ENCODE measurements at places on chromosomes 16 and 17.

DNA sequence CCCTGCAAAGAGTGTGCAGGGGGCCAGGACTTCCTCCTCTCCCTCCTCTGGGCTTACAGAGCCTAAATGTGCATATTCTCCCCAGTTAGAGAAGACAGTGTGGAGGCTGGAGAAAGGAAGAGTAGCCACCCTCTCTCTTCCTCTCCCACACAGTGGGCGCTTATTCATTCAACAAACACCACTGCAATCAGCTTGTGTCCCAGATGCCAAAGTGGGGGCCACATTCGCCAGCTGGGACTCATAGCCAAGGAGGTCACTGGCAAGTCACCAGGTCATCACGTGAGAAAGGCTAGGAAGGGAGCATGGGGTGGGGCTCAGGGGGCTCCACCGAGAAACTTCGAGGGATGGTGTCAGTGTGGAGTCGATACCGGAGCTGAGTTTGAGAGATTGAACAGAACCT lies 45.0 kb upstream of the ZNF423 start:
- DNase-seq = no peak

DNA sequence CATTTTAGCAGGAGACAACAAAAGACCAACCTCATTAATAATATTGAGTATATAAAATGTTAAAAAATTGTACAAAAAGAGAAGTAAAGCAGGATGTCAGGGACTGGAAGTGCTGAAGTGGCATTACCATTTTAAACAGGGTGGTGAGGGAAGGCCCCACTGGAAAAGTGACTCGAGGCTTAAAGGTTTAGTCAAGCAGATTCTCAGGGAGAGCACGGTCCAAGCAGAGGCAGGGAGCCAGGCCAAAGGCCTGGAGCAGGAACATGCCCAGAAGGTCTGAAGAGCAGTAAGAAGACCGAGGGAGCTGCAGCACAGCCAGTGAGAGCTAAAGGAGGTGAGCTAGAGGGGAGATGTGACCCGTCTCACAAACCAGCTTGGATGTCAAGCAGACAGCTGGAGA lies 7.6 kb downstream of the XPO6 start:
- no peak for DNase-seq

GRCh38 chr16:79997257-79997656 lies 396.7 kb upstream of the MAF start:
- DNase-seq = no peak

GRCh38 chr17:61219460-61219859 lies 180.2 kb upstream of the TBX2 start:
- DNase-seq = no peak

GRCh38 chr16:58478427-58478826 lies 21.5 kb upstream of the NDRG4 start:
- DNase-seq = no peak

- no peak for DNase-seq
These were observed 670 bp downstream of the RPS2 start for GRCh38 chr16:1963806-1964505.

GRCh38 chr16:19245326-19245925 lies 40.1 kb upstream of the CLEC19A start:
- DNase-seq = no peak

DNA sequence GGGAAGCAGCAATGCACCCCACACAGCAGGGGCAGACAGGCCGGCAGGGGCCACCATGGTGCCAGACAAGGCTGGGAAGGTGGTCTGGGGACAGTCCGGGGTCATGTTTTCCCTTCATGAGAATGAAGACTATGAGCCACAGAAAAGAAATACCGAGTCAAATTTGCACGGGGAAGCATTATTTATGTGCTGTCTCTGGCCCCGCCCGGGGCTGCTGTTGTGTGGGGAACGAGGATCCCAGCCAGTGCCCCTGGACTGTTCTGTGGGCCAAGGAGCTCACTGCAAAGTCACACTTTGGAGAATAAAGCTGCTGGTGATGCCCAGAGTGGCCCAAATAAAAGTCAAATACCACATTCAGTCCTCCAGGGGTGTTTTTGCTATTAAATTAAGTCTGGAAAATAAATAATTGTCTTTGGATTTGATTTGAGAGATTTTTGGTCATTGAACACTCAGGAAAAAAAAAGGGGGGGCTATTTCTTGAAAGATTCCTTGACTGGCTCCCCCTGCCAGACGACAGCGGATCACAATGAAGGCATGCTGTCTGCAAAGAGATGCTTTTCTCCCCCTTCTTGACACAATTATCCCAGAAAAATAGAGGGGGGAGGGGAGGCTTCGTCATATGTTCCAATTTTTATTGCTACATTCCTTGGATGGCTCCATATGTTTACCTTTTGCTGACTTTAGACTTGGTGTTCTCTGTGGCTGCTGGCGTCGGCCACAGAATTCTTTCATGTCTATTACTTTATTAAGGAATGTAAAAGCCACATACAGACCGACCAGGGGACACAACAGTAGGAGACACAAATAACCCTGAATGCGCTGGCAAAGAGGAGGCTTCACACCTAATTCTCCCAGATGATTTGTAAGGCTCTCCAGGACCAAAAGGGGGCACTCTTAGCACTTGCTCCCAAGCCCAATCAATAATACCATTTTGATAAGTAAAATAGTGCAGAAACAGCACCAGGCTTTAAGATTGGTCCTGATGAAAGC lies 27.1 kb upstream of the ANKFN1 start:
- no peak for DNase-seq

DNA sequence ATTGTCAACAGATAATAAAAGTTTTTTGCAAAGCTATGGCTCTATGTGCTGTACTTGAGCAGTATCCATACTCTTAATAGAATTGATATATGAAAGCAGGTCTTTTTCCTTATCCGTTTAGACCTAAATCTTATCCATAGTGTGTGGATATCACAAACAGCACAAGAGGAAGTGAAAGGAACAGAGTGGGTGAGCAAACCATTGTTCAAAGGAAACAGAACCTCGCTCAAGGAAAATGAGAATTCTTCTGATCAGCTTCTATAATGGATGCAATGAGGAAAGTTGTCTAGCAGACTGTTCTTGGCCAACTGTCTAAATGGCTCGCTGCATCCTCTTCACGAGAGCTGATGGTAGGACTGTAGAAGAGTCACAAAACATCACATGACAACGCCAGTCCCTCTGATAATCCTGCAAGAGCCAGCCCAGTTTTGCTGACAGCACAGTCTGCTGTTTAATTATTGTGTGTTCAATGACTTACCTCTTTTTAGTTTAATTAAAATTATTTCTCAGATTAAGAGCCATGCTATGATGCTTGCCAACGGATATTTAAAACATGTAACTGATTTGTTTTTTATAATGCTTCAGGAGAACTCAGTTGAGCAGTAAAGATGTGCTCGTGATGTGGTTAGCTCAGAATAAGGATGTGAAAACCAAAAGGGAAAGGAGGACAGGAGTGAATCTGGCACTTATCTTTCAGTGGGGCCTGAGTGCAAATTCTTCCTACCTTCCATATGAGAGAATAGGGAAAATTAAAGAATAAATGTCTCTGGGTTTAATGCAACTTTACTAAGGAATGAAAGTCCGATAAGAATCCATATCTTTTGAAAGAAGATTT lies 38.5 kb downstream of the WWOX start:
- no peak for DNase-seq

DNA sequence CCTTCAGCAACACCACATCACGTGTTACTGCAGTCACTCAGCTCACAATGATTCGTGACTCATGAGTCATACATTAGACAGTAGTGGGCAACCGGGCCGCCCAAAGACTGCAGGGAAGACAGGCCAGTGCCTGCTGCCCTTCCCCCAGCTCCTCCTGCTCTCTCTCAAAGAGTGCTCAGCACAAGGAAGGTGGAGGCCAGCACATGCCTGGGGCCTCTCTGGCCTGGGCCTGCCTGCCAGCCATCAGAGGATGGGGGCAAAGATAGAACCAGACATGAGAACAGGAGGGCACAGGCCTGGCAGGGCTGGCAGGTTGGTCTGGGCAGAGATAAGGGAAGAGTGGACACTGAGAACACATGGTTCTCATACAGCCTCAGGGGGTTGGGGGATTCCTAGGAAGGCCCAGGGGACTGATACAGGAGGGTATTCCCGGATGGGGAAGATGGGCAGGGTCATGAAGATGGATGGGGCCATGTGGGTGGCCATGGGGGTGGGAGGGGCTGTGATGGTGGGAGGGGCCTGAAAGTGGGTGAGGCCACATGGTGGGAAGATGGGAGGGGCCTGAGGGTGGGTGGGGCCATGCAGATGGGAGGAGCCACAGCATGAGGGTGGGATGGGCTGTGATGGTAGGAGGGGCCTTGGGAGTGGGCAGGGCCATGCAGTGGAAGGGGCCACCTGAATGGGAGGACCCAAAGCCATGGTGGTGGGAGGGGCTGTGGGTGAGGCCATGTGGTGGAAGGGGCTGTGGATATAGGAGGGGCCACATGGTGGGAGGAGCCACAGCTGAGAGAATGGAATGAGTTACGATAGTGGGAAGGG lies 29.0 kb downstream of the KATNB1 start:
- DNase-seq = no peak

DNA sequence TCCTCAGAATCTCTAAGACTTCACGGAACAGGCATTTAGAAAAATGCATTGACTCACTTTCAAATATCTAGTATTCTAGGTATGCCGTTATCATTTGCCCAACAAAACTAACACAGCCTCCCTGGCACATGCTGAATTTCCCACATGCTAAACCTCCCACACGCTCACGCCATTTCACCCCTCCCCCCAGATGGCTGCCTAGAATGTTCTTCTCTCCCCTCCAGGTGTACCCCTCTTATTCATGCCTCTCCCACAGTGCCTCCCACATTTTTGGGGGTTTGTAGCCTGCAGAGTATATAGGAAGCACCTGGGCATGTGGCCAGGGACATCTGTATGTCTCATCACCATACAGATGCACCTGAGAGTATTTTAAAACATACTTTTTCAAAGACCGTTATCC lies 38.2 kb upstream of the ICAM2 start:
- no peak for DNase-seq

- no peak for DNase-seq
These were observed 31.9 kb downstream of the ZNF287 start for GRCh38 chr17:16537130-16537458.

- no peak for DNase-seq
These were observed 105.3 kb downstream of the CYLD start for GRCh38 chr16:50847166-50847565.

DNA sequence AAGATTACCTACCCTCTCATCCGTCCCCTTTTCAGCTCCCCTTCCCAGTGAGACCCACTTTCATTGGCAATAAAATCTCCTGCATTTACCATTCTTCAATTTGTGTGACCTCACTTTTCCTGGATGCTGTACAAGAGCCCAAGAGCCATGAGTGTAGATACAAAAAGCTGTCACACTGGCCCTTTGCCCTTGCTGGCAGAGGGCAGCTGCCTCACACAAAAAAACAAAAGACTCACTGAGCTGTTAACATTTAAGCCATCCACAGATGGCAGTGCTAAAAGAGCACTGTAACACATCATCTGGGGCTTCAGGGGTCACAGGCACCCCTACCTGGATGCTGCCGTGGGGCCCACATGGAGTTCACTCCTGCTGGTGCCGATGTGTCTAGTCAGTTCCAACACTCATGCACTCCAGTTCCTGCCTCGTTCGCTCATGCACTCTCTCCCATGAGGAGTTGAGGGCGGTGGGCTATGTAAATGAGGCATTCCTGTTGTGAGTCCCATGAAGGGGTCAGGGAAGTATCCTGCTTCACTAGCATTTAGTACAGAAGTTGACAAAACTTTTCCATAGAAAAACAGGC lies 123.1 kb downstream of the CA10 start:
- DNase-seq = no peak

GRCh38 chr17:9104370-9105041 lies 83.2 kb downstream of the NTN1 start:
- no peak for DNase-seq

DNA sequence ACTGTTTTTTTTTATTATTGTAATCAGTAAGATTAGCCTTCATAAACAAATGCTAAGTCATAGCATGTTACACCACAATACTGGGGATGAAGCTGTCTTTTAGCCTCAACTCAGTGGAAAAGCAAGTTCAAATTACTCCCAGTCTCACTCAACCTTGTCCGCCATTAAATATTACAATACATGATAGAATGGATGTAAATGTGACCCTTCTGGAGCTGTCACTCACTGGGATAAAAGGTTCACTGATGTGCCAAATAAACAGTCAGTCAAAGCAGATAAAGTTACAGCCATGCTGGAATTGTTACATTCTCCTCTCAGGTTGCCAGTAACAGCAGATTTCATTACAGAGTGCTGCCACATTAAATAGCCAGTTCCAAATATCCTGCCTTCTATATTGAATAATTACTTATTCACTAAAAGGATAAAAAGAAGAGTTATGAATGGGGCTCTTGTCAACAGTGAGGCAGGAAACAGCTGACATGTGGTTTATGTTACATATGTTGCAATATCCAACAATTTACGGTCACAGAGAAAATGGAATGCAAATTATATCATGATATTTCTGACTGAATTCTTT lies 53.4 kb downstream of the BRIP1 start:
- DNase-seq = no peak

GRCh38 chr16:74020095-74020670 lies 276.4 kb upstream of the PSMD7 start:
- no peak for DNase-seq

- no peak for DNase-seq
These were observed 2.4 kb downstream of the CD2BP2 start for GRCh38 chr16:30352488-30353401.

DNA sequence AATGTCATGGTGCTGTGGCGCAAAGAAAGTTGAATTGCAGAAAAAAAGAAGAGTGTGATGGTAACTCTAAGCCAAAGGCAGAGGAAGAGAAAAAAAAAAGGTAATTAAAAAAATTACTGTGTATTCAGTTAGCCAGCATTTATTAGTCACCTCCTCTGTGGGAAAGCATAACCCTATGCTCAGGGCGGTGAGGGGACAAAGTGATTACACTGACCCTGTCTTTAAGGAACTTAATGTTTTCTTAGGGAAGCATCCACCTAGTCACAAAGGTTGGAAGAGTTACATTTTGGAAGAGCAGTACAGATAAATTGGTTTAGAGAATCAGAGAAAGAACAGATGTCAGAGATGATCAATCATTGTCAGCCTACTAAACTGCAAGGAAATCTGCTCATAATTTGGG lies 410.3 kb downstream of the CDH11 start:
- no peak for DNase-seq

DNA sequence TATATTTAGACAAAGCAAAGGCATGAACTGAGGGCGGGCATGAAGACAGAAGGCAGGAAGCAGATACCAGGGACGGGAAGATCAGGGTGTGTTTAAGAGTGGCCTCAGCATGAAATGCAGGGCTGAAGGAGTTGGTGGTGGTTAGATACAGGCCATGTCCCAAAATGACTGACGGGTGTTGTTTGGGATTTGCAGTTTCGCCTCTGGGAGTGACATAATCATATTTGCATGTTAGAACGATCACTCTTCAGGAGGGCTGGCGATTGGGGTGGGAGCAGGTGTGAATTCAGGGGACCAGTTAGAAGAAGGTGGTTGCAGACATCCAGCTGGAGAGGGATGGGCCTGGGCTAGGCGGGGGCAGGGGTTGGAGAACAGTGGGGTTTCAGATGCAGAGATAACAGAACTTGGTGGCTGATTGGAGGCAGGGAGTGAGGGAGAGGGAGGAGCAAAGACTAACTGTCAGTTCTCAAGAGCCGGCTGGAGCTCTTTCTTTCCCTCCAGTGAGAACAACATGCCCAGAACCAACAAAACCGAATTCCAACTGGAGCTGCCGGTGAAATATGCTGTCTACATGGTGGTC lies 27.2 kb upstream of the ITGAX start:
- no peak for DNase-seq

GRCh38 chr17:72244494-72244893 lies 123.7 kb downstream of the SOX9 start:
- DNase-seq = no peak
